Cerebellum (tissue), 4 donors: ENCODE measurements at places on chromosomes 1 and 21. TPM values are rescaled to one million over a fixed set of nuclear protein-coding genes. Genes with fewer than 3 reads are reported as not detected.

- DNase-seq, result no peak
Measured at GRCh38 chr1:20834780-20835179, 47.7 kb upstream of the HP1BP3 start.

The DHDDS gene
- 33.3 TPM for total RNA-seq

The RBM11 gene
- total RNA-seq, result 9.9 TPM

The PTGS2 gene
- 3.4 TPM for total RNA-seq

DNA sequence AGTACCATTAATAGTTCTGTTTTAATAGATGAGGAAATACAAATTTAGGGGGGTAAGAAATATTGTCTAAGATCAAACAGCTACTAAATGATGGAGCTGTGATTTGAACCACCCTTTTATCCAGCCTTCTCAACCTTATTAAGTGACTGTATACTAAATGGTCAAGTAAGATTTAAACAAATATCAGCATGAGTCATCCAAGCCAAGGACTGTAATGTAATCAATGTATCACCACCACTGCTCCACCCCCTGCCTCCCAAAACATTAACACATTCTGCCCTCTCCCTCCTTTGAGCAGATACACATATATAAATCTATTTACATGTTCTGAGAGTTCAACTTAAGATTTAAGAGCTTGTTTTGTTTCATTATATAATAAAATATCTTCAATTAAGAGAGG lies 58.9 kb downstream of the LRRC40 start:
- no peak for DNase-seq

The TNN gene
- 2.5 TPM for total RNA-seq

The TFAP2E gene
- 0.54 TPM for total RNA-seq

DNA sequence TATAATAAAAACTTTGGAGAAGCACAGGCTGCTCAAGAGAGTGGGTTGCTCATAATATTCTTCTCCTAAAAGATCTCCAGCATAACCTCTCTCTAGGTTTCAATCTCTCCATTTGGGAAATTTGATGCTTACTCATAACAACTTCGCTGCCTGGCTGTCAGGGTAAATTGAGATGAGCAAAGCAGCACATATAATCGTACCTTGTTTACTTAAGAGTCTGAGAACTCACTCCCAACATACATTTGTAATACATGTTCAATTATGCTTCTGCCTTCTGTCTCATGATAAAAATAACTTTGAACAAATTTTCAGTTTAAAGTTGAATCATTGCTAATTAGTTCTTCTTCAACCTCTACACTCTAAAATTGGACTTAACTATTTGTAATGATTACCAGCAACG lies 68.9 kb downstream of the DUSP10 start:
- DNase-seq, result no peak

GRCh38 chr1:52424813-52425212 lies 20.4 kb downstream of the PRPF38A start:
- DNase-seq, result no peak

- DNase-seq, result no peak
Measured at GRCh38 chr1:67683766-67684525, 1.1 kb upstream of the GADD45A start.
